Stimulated activated CD4-positive, alpha-beta T cell treated with anti-CD3 and anti-CD28 coated beads, Interleukin-2, amount 100 ng/mL, for 24 hours (primary cell): ENCODE measurements at places on chromosomes 7 and 10.

DNA sequence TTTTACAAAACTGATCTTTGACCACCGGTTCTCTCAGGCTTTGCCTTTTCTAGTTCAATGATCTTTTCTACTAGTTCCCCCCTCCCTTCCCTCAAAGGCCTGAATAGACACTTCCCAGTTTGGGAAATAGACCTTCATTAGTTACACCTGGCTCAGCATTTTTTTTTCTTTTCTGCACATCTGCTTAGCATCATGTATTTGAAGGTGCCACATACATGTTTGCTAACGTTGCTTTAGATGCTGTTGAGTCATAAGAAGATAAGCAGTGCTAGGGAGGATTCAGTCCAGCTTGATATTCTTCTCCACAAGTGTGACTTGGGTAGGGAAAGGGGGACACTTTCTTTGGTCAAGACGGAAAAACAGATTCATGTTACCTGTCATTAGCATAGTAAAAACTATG is 78.3 kb downstream of the BICC1 start:
- DNase-seq = no peak

DNA sequence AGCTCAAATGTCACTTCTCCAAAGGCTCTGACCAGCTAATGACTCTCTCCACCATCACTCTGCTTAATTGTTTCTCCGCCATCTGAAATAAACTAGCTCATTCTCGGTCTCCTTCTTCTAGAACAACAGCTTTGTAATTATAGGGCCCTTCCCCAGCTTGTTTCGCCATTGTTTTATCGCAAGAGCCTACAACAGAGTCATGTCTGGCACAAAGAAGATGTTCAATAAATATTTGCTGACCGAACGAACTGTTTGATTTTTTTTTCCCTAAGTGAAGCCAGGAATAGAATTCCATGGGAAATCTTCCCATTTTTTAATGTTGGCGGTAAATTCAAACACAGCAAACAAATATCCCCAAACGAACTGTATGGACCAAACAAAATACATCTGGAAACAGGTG is 63.8 kb upstream of the NMT2 start:
- no peak for DNase-seq

DNA sequence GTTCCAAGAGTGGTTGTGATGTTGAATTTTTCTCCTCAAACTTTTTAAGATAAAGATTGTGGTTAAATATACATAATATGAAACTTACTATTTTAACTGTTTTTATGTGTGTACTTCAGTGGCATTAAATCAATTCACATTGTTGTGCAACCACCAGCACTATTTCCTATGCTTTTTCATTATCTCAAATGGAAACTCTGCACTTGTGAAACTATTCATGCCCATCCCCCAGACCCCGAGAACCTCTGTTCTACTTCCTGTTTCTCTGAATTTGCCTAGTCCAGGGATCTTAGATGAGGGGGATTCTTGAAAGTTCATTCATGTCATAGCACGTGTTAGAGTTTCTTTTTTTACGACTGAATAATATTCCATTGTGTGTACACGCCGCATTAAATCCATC is 67.0 kb downstream of the WDR37 start:
- no peak for DNase-seq

DNA sequence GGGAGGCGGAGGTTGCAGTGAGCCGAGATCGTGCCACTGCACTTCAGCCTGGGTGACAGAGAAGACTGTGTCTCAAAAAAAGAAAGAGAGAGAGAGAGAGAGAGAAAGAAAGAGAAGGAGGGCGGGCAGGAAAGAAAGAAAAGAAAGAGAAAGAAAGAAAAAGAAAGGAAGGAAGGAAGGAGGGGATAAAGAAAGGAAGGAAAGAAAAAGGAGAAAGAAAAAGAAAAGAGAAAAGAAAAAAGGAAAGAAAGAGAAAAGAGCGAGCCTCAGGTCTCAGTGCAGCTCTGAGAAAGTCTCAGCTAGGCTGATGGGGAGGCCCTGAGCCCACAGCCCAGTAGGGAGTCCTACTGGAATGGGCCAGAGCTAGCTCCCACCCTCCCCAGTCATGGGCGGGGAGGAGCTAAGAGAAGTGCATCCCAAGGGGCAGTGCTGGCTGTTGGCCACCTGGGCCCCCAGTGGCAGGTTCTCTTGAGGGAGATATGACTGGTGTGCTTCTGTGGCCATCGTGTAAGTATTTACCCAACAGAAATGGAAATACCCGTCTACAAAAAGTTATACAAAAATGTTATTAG is 69.3 kb downstream of the ABRAXAS2 start:
- no peak for DNase-seq

DNA sequence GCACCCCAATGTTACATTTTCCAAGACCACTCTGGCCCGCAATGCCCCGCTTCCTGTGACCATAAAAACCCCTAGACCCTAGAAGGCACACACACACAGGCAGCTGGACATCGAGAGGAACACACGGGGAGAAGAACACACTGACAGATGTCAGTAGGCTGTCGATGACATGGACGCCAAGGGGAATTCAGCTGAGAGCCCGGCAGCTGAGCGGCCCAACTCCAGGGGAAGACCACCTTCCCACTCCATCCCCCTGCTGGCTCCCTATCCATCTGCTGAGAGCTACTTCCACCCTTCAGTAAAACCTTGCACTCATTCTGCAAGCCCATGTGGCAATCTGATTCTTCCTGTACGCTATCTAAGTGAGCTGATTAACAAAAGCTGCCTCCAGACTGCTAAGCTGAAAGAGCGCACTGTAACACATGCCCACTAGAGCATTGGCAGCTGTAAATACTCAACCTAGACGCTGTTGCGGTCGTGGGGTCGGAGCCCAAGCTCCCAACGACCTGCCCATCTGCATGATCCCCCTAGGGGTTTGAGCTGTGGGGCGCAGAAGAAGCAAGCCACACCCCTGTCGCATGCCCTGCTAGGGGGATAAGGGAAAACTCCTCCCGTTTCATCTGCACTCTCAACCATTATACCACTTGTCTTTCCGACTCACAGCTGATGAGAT is 843.6 kb upstream of the POT1 start:
- no peak for DNase-seq

DNA sequence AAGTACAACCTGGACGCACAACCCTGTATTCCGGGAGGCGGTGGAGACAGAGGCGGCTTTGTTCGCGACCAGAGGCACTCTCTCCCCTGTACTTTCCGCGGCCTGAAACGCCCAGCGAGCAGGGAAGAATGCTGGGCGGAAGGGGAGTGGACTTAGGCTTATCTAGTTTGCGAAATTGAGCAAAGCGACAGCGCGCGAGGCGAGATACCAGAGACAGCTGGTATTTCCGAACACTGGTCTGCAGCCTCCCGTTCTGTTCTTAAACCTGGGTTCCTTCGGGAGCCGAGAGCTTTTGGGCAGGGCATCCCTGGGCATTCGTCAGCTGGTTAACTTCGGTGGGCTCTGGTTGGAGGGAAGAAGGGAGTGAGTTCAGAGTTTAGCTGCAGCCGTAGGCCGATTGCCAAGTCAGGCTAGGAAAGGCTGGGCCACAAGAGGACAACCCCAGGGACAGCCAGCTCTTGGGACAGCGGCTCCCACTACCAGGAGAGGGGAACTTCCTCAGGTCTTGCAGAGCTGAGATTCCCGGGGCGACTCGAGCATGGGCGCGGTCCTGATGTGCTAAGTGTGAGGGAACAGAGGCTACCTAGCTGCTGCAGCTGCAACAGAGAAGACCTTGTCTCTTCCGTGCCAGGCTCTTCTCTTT is 3.9 kb downstream of the HMX3 start:
- DNase-seq = no peak

GRCh38 chr10:124470544-124471434 is 9.2 kb downstream of the LHPP start:
- no peak for DNase-seq

- no peak for DNase-seq
Observed at GRCh38 chr7:44618753-44619152, 12.3 kb downstream of the OGDH start.

- DNase-seq = no peak
Observed at GRCh38 chr10:32357056-32357735, 10.2 kb upstream of the EPC1 start.

- no peak for DNase-seq
Observed at GRCh38 chr10:124875596-124875995, 66.3 kb upstream of the ZRANB1 start.

GRCh38 chr7:80165177-80165576 is 30.5 kb downstream of the GNAI1 start:
- DNase-seq = no peak

- no peak for DNase-seq
Observed at GRCh38 chr10:14602807-14603533, 171.7 kb downstream of the FAM107B start.

DNA sequence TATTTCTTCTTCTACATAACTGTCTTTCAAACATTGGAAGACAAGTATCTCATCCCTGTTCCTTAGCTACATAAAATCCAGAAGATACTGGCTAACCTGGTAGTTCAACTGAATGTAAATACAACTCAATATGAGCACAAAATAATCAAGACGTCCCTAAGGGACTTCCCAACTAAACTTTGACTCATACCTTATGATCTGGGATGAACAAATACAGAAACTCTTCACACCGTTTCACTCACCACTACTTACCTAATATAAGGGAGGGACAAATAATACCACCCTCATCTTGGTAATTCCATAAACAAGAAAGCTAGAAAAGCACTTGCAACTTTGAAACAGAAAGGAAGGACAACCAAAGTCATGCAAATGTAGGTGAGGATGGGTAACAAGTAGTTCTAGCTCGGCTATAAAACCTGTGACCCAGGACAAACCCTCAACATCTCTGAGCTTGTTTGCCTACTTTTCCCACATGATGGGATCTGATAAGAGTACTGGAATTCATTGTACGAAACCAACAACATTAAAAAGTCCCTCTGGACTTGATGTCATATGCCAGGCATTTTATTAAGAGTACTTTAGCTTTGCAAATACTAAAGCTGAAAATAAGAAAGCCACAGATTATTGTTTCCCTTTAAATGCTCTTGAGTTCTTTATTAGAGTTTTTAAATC is 121.9 kb downstream of the STRA8 start:
- DNase-seq = no peak

- no peak for DNase-seq
Observed at GRCh38 chr7:39187130-39187529, 209.4 kb downstream of the POU6F2 start.

GRCh38 chr10:104342941-104343411 is 4.7 kb upstream of the ITPRIP start:
- DNase-seq = no peak

- DNase-seq = no peak
Observed at GRCh38 chr10:75405598-75406461, 4.3 kb upstream of the ZNF503 start.

GRCh38 chr10:5583525-5584175 is 58.9 kb downstream of the CALML3 start:
- DNase-seq = no peak

DNA sequence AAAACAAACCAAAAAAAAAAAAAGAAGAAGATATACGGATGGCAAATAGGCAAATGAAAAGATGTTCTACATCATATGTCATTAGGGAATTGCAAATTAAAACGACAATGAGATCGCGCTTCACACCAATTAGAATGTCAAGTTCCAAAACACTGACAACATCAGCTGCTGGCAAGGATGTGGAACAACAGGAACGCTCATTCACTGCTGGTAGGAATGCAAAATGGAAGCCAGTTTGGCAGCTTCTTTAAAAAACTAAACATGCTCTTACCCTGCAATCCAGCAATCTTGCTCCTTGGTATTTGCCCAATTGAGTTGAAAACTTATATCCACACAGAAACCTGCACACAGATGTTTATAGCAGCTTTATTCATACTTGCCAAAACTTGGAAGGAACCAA is 34.8 kb downstream of the CALML5 start:
- no peak for DNase-seq

DNA sequence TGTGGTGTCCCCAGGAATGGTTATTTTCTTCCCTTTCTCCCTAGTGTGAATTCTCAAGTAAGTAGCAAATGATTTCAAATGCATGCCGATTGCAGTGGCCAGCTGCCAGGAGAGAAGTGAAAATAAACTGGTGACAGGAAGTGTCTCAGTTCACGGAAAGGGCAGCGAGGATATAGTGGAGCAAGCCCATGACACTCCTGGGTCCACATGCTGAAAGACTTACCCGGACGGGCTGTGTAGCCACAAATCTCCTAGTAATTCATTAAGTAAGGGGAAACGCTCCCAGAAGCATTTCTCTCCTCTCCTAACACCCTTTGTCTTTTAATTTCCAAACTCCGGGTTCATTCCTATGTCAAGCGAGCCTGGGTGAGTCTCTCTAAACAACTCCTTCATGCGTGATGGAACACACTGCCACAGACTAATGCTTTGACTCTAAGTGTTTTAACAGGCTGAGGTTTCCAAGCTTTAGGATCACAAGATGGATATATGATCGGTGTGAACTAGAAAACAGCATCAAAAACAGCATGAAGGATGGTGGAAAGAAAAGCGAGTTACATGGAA is 125.6 kb downstream of the CYP26A1 start:
- DNase-seq = no peak

GRCh38 chr10:92880233-92880861 is 32.0 kb downstream of the EXOC6 start:
- DNase-seq = no peak

DNA sequence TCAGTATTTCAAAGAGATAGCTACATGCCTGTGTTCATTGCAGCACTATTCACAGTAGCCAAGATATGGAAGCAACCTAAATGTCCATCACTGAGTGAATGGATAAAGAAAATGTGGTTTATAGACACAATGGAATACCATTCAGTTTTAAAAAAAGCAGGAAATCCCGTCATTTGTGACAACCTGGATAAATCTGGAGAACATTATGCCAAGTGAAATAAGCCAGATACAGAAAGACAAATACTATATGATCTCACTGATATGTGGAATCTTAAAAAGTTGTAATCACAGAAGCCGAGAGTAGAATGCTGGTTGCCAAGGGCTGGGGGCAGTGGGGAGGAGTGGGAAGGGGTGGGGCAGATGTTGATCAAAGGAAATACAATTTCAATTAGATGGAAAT is 235.8 kb upstream of the IGFBP3 start:
- DNase-seq = no peak

DNA sequence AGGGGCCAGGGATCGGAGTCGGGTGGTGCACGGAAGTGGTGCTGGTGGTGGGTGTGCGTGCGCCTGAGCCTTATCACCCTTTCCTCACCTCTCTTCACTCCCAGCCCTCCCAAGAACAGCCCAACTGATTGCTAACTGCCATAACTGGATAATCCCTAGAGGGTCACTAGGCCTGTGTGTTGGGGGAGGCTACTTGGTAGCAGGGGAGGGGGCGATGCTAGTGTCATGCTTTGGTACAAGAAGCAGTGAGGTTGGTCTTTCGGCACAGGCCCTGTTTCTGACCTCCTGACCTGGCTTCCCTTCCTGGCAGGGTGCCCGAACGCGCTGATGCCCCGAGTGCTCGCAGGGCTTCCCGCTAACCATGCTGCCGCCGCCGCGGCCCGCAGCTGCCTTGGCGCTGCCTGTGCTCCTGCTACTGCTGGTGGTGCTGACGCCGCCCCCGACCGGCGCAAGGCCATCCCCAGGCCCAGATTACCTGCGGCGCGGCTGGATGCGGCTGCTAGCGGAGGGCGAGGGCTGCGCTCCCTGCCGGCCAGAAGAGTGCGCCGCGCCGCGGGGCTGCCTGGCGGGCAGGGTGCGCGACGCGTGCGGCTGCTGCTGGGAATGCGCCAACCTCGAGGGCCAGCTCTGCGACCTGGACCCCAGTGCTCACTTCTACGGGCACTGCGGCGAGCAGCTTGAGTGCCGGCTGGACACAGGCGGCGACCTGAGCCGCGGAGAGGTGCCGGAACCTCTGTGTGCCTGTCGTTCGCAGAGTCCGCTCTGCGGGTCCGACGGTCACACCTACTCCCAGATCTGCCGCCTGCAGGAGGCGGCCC is 652 bp downstream of the KAZALD1 start:
- DNase-seq = peak; percentile 59
